ENCODE measurements at places on chromosomes 6 and 20.

DNA sequence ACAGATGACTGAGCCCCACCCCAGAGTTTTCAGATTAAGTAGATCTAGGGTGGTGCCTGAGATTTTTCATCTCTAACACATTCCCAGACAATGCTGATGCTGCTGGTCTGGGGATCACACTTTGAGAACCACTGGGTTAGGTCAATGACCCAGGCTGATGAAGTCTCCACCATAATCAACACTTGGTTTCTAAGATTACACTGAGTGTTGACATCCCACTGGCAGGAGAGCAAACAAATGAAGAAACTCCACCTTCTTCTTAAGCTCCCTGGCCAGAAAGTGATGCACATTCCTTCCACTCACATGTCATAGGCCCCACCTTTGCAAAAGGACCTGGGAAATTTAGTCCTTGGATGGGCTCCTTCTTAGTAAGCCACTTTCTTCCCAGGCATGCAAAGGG, 53.1 kb downstream of the MAFB start:
- DNase-seq = no peak

DNA sequence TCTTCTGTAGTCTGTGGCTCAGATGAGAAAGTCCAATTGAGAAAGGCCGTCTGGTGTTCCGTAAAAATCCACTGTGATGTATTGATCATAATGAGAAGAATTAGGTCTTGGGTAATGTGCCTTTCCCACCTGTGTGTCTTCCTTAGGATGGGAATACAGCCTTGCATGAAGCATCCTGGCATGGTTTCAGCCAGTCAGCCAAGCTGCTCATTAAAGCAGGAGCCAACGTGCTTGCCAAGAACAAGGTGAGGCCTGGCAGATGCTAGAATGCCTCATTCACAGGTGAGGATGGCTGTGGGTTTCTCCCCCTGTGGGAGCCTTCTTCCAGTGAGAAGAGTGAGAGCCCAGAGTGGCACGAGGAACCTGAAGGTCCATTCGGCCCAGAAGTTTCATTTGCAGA, 32.7 kb downstream of the LYRM2 start:
- DNase-seq = no peak

- DNase-seq = no peak
Observed at GRCh38 chr20:14609328-14610221, 272.2 kb upstream of the FLRT3 start.

- DNase-seq = peak; percentile 76
Observed at GRCh38 chr6:139250296-139251044, 41.3 kb downstream of the TXLNB start.

- DNase-seq = peak; percentile 87
Observed at GRCh38 chr6:89952686-89953085, 58.4 kb downstream of the GJA10 start.

DNA sequence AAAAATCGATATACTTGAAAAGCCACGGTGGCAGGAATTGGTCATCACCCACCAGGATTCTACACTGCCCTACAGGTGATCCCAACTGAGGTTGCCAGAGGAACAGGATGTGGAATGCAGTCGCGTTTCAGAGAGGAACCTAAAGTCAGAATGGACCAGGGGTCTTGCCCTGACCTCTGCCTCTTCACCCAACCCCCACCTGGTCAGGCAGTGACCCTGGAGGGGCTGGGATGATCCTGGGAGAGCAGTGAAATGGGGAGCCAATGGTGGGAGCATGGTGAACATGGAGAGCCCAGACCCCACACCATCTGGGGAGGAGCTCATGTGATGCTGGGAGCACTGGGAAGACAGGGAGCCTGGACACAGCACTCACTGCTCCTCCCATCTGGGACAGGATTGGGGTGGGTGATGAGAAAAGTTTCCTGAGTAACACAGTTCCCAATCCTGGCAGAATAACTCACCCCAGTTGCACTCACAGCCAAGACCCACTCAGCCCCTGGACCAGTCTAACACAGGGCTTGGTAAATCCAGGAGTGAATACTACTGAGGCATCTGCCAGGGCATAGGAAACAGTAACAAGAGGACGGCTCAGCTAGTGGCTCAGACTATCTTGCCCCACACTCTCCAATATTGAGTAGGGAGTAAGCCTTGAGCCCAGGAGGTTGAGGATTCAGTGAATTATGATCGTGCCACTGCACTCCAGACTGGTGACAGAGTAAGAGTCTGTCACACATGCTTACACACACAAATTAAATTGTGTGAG, 1.7 kb upstream of the ULBP2 start:
- no peak for DNase-seq

GRCh38 chr20:48825566-48825920, 2.3 kb downstream of the PREX1 start:
- no peak for DNase-seq

- no peak for DNase-seq
Observed at GRCh38 chr20:34595377-34596184, 37.1 kb downstream of the MAP1LC3A start.

DNA sequence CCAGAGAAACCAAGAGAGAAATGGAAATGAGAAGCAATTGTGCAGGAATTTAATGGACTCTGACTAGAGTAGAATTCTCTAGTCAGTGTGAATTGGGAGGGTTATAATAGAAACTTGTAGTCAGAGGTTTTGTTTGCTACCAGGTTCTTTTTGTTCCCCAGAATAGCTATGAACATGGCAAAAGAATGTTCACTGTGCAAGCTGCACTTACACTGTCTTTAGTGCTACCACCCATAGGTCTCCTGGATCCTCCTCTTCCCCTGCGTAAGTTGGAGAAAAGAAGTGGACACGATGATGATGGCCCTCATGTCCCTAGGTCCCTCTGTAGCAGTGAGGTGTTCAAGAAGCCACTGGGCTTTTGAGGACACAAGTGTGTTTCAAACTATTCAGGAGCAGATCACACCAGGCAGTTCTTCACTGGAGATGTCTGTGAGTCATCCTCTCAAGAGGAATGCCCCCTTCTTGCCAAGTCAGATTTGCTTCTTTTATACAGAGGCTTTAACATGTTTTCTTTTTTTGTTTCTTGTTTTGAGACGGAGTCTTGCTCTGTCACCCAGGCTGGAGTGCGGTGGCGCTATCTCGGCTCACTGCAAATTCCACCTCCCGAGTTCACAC, 47.6 kb upstream of the SMIM8 start:
- no peak for DNase-seq

DNA sequence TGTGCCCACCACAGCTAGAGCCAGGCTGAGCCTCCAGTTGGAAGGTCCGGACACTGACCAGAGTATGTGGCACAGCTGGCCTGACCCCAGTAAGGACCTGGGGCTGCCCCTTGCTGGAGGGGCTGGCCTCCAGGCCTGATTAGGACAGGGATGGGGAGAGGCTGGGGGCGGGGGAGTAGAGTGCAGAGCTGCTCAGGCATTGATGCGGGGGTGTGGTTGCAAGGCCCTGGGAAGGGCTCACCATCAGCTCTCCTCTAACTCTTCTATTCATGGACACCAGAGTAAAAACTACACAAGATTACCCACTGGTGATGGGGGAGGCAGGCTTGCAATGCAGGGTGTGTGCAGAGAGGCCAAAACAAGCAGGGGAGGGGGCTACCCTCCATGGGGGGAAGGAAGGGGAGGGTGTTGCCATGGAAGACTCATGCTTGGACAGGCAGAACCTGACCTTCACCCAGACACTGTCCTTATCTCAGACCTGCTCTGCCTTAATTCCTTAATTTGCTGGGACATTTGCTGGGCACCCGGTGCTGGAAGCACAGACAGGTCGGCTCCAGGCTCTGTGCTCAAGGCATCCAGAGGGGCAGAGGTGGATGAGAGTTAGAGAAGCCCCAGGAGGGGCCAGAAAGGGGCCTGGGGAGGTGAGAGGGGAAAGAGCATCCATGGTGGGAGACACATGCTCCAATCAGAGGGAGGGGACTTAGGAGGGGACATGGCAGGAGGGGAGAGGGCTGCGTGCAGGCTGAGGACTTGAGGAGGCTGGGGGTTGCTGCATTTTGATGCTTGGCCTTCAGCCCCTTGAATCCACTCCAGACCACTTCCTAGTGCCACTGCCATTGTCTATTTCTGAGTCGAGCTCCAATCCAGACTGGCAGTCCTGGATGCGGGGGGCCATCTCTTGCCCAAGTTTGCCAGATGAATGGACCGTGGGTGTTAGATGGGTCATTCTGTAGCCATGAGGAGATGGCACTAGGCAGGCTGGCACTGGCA, 7.6 kb upstream of the EMILIN3 start:
- no peak for DNase-seq

Data from activated CD4-positive, alpha-beta T cell treated with anti-CD3 and anti-CD28 coated beads, Interleukin-2, amount 50 U/mL, for 16 hours (primary cell).